ENCODE measurements at places on chromosomes 6 and 20.

DNA sequence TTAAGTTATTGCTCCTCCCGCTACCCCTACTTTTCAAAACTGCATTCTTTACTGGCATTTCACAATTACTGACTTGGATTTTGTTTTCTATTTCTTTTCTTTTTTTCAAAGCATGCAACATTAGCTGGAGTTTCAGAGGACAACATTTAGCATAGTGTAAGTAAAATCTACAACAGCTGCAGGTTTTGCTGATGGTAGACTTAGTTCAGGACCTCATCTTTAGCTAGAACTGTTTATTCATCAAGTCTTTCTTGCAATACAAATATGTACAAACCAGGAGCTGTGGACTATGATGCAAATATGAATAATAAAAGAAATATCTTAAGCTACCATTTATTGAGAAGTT lies 728 bp upstream of the CEP162 start:
- H3K27me3 ChIP-seq: no peaks in the 10 kb centered on the region
- H3K4me1 ChIP-seq: no peaks in the 10 kb centered on the region
- H3K27ac ChIP-seq: no peak overlapping the region
- H3K4me3 ChIP-seq: peak overlapping the region; percentile 94
- no peak for DNase-seq
- no peaks in the 10 kb centered on the region for H3K36me3 ChIP-seq

DNA sequence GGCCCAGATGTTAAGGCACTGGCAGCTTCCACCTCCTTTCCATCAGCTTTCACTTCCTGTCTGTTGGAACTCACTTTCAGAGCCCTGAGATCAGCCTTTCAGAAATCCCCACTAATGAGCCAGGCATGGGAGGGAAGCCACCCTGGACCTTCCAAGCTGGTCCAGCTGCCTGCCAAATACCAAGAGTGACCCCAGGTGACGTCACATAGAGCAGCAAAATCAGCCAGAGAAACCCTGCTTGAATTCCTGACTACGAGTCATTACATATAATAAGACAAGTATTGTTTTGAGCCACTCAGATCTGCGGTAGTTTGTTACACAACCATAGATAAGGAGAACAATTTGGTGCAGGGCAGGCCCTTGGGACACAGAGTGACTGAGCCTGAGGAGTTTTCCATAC lies 556.0 kb upstream of the JAG1 start:
- H3K27ac ChIP-seq: no peak overlapping the region
- no peaks in the 10 kb centered on the region for H3K27me3 ChIP-seq
- H3K4me1 ChIP-seq: no peaks in the 10 kb centered on the region
- DNase-seq: peak; percentile 47
- H3K36me3 ChIP-seq: no peaks in the 10 kb centered on the region

DNA sequence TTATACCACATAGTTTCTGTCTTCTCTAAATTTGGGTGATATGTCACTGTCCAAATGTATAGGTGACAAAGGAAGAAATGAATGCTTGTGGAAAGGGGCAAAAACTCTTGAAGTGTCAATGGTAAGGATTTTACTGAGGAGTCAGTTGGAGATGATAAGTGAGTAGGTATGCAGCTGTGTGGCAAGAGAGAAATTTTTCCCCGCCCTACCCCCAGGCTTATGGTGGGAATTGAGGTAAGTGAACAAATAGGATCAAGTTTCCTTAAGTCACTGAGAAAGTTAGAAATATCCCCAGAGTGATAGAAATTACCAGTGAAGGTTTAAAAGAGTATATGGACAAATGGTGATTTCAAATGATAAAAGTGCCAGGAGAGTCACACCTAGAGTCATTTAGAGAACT lies 11.8 kb downstream of the DSE start:
- no peaks in the 10 kb centered on the region for H3K4me1 ChIP-seq
- H3K4me3 ChIP-seq: no peak overlapping the region
- no peak overlapping the region for H3K27ac ChIP-seq
- no peaks in the 10 kb centered on the region for H3K27me3 ChIP-seq

DNA sequence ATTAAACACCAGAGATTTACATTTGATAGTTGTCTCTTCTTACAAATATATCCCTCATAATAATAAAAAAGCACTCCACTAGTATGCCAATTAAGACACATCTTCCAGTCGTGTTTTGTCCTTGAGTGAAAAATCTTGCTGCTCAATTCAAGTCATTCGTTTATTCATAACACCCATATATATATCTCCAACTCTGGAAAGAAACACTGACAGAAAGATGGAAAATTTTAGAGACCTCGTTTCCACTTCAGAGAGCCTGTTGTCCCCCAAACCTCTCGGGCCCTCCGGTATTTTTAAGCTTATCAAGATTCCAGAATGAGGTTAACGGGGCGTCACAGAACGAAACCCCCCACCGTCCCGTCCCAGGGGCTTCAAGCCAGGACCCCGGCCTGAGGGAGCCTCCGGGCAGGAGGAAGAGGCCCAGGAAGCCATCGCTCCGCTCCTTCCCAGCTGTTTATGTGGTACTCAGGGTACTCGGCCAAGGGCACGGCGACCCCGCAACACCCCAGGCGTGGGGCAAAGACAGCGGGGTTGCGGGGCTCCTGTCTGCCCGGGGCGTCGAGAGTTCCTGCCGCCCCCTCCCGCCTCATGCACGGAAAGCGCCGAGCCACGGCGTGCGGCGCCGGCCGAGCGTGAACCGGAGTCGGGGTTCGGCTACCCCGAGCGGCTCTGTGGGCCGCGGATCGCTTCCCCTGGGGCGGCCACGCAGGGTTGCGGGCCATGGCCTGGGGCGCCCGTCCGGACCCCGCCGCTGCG lies 623 bp upstream of the SNX9 start:
- H3K36me3 ChIP-seq: no peaks in the 10 kb centered on the region
- no peak overlapping the region for H3K4me3 ChIP-seq
- DNase-seq: peak; percentile 29
- H3K27ac ChIP-seq: peak overlapping the region; percentile 86
- peaks cover 2% of the 10 kb centered on the region for H3K4me1 ChIP-seq

DNA sequence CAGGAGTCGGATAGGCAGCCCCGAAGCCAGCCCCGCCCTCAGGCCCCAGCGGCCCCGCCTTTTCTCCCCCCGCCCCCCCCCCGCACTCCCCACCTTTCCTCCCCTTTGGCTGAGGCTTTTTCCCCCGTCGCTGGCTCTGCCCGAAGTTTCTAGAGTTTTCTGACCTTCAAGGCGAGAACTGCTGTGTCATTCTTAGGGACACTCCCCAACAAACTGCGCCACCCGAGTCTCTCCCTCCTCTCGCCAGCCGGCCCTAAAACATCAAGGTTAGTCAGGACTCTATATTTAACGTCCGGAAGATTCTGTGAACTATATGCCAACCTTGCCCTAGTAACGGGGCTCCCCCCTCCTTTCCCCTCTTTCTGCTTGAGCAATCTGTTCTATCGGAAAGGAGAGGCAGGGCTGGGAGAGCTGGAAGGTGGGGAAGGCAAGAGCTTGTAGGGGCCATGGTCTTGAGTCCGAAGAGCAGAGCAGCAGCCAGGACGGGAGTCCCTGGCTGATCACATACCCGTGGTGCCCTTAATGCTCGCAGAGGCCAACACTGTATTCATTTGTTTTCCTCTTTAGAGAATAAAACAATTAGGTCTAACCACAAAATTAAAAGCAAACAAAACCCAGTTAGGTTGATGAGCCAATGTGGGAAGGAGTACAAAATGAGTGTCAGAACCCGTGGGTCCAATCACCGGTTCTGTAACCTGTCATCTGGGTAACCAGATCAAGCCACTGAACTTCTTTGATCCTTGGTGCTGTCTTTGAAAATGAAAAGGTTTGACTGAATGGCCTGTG lies 5.3 kb upstream of the HSPA1B start:
- H3K27ac ChIP-seq: peak overlapping the region; percentile 99
- DNase-seq: peak; percentile 86
- no peaks in the 10 kb centered on the region for H3K36me3 ChIP-seq
- H3K4me3 ChIP-seq: peak overlapping the region; percentile 85
- peaks cover 22% of the 10 kb centered on the region for H3K4me1 ChIP-seq

- H3K36me3 ChIP-seq: no peaks in the 10 kb centered on the region
- H3K27me3 ChIP-seq: no peaks in the 10 kb centered on the region
- no peak overlapping the region for H3K4me3 ChIP-seq
- DNase-seq: no peak
- no peaks in the 10 kb centered on the region for H3K4me1 ChIP-seq
Measured at GRCh38 chr6:22221211-22221610, 75.6 kb downstream of the PRL start.

- DNase-seq: no peak
Measured at GRCh38 chr6:88107241-88107640, 58.9 kb downstream of the CNR1 start.

GRCh38 chr6:36035225-36035624 lies 7.6 kb downstream of the MAPK14 start:
- H3K27me3 ChIP-seq: no peaks in the 10 kb centered on the region
- no peak for DNase-seq
- H3K36me3 ChIP-seq: no peaks in the 10 kb centered on the region
- no peaks in the 10 kb centered on the region for H3K4me1 ChIP-seq
- no peak overlapping the region for H3K27ac ChIP-seq
- H3K4me3 ChIP-seq: no peak overlapping the region

DNA sequence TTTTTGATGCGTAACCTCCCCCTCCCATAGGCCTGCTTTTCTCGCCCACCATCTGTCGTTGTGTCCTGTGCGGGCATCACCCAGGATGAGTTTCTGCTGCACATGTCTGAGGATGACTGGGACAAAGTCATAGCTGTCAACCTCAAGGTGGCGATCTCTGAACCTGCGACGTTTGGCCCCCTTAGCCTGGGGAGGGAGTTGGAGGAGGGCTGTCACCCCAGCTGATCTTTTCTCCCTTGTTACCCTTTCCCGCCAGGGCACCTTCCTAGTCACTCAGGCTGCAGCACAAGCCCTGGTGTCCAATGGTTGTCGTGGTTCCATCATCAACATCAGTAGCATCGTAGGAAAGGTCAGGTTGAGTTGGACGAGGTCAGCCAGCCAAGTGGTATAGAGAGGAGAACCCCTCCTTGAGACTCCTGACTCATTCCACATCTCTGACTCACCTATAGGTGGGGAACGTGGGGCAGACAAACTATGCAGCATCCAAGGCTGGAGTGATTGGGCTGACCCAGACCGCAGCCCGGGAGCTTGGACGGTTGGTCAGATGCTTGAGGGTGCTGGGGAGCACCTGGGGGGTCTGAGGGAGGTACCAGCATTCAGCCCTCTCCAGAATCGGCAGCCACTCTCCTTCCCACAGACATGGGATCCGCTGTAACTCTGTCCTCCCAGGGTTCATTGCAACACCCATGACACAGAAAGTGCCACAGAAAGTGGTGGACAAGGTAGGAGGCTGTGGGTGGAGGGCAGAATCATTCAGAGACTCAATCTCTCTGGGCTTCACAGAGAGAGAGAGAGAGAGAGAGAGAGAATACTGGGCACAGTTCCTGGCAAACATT lies 954 bp downstream of the HSD17B8 start:
- H3K36me3 ChIP-seq: peaks cover 19% of the 10 kb centered on the region
- no peak for DNase-seq
- H3K27ac ChIP-seq: peak overlapping the region; percentile 78
- H3K4me1 ChIP-seq: peaks cover 37% of the 10 kb centered on the region
- H3K27me3 ChIP-seq: no peaks in the 10 kb centered on the region
- peak overlapping the region; percentile 69 for H3K4me3 ChIP-seq

DNA sequence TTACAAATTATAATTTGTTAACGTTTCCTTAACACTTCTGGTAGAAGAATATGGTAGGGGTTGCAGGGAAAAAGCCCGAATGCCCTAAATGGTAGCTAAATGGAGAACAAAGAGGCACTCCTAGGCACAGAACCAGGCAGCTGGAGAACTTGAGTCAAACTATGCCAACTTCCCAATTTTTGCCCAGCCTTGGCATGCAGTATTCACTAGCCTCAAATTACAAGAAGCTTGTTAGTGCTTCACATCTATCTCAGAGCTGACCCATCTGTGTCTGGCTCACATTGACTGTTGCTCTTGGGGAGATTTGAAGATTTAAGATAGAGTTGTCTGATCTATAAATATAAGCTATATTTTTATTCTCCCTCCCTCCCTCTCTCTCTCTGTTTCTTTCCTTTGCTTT lies 19.4 kb upstream of the LRFN2 start:
- H3K27ac ChIP-seq: no peak overlapping the region
- DNase-seq: no peak
- no peaks in the 10 kb centered on the region for H3K4me1 ChIP-seq
- no peaks in the 10 kb centered on the region for H3K27me3 ChIP-seq

- no peaks in the 10 kb centered on the region for H3K36me3 ChIP-seq
- no peaks in the 10 kb centered on the region for H3K27me3 ChIP-seq
- no peaks in the 10 kb centered on the region for H3K4me1 ChIP-seq
- H3K4me3 ChIP-seq: no peak overlapping the region
- H3K27ac ChIP-seq: no peak overlapping the region
- DNase-seq: no peak
Measured at GRCh38 chr6:1540864-1541521, 68.7 kb upstream of the FOXC1 start.

- DNase-seq: no peak
- H3K4me1 ChIP-seq: no peaks in the 10 kb centered on the region
- H3K27me3 ChIP-seq: no peaks in the 10 kb centered on the region
- H3K4me3 ChIP-seq: no peak overlapping the region
- no peak overlapping the region for H3K27ac ChIP-seq
- peaks cover 10% of the 10 kb centered on the region for H3K36me3 ChIP-seq
Measured at GRCh38 chr6:63584566-63584965, 12.3 kb downstream of the LOC128125822 start.

DNA sequence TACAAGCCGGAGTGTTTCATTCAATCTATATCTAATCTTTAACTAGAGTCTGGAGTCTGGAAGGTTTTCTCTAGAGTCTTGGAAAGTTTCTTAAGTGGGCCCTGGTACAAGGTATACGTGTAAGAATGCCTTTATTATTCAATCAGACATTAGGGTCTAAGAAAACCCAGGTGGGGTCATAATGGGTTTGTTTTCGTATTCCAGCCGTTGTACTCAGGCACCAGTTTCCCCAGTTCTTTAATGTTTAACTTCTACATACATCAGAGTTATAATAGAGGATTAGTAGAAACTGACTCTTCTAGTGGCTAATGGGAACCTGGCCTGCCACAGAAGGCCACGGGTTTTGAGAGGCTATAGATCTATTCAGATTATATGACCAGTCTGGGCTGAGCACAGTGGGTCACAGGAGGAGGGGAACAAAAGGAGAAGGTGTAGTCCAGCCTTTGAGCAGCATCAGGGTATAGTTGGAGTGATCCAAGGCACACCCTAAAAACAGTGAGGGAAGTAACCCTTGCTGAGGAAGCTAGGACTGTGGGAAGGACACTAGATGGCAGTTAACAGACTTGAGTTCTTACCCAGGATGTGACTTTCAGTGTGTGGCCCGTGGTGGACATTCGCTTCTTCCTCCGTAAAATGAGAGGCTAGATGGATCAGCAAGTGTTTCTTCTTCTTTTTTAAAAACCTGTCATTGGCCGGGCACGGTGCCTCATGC lies 15.5 kb downstream of the FAM83B start:
- no peaks in the 10 kb centered on the region for H3K27me3 ChIP-seq
- no peak overlapping the region for H3K4me3 ChIP-seq
- no peaks in the 10 kb centered on the region for H3K4me1 ChIP-seq
- no peaks in the 10 kb centered on the region for H3K36me3 ChIP-seq

All from kidney (tissue), 22 donors.